Right renal cortex interstitium (tissue), 3 donors: ENCODE measurements at places on chromosomes 6 and 20.

DNA sequence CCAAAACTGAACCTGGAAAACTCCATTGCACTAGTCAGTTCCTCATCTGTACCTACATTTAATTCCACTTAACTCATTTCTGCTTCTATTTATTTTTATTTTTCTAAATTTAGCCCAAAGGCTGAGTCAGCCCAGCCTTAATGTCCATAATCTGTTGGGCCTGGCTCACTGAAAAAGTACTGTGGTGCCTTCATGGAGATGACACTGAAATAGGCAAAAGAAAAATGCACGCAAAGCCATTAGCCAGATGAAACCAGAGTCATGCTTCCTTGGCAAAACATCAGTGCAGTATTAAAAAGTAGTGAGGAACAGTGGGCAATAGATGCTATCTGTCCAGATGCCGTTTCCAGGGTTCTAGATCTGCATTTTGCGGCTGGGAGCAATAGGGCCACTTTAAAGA lies 14.7 kb upstream of the PLCB4 start:
- no peak for DNase-seq

DNA sequence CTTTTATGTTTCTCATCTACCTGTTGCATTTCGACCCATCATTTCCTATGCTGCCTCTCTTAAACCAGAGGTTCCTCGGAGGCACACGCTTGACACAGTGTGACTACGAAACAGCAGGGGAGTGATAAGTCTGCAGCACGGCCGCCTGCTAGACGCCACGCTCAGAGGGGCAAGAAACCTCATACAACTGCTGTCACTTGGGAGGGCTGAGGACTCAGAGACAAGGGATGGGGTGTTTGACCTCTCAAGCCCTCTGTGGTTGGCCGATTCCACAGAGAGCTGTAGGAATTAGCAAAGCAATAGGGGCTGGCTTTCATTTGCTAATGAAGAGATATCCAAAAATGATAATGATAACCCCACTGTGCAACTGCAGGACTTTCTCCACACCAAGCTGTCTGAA lies 372.5 kb downstream of the ZFAND3 start:
- no peak for DNase-seq

DNA sequence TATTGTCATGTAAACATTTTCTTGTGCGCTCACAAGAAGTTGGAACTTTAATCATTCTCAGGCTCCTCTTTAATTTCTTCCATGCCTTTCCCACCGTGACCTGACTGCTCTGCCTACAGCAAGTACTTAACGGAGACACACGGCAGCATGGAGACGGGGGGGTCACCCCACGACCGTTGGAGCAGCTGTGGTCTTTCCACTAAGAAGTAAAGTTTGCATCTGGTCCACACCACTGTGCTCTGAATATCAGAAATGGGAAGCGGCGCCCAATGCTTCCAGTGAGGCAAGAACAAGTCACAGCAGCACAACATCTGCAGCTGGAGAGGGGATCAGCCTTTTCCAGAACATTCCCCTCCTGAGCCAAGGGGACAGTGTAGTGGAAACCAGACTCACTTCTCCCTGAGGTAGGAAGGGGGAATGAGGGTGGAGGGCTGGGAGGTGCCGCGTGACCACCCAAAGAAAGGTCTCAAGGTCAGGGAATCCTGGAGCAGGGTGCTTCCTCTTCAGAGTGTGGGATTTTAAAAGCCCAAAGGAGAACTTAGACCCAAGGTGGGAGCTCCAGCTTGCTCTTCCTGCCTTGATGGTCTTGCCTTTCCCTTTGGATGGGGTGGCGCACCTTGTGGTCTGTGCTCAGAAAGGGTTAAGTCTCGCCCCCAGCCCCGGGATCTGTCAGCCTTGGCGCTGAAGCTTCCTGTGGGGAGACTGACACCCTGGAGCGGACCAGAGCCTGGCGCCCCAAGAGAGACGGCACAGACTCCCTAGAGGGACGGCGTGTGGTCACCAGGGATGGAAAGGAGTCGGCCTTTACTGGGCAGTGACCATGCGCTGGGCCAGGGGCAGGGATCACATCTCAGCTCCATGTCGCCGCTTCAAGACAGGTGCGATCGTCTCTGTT lies 25.6 kb upstream of the SMOC2 start:
- no peak for DNase-seq

GRCh38 chr20:51400051-51400926 lies 142.2 kb downstream of the NFATC2 start:
- no peak for DNase-seq

GRCh38 chr6:118186672-118187567 lies 279.9 kb downstream of the SLC35F1 start:
- DNase-seq = no peak

DNA sequence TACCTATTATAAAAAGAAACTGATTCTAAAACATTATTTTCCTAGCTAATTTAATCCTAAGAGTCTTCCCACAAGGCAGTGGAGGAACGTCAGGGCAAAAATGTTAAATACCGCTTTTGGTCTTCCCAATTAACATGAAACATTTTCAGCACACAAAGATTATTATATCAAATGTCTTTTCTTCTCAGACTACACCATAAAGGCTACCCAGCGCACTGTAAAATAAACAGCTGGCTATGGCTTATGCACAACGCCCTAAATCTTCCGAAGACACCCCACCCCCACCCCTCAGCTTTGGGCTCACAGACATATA lies 1.0 kb downstream of the NUDT3 start:
- peak; percentile 25 for DNase-seq

GRCh38 chr6:44701637-44702101 lies 314.2 kb downstream of the CDC5L start:
- DNase-seq = no peak

DNA sequence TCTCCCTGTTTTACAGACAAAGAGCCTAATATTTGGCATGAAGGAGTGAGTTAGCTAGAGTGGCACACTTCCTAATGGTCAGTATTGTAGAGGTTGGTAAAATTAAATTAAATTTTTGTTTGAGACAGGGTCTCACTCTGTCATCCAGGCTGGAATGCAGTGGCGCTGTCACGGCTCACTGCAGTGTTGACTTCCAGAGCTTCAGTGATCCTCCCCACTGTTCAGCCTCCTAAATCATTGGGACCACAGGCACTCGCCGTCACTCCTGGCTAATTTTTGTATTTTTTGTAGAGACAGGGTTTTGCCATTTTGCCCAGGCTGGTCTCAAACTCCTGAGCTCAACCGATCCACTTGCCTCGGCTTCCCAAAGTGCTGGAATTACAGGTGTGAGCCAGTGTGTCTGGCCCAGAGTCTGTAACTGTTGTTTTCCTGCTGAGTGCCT lies 70.9 kb downstream of the SCAND1 start:
- no peak for DNase-seq

- no peak for DNase-seq
Observed at GRCh38 chr6:141990840-141991239, 141.9 kb upstream of the GJE1 start.

GRCh38 chr20:12061466-12061865 lies 143.8 kb downstream of the BTBD3 start:
- DNase-seq = no peak

DNA sequence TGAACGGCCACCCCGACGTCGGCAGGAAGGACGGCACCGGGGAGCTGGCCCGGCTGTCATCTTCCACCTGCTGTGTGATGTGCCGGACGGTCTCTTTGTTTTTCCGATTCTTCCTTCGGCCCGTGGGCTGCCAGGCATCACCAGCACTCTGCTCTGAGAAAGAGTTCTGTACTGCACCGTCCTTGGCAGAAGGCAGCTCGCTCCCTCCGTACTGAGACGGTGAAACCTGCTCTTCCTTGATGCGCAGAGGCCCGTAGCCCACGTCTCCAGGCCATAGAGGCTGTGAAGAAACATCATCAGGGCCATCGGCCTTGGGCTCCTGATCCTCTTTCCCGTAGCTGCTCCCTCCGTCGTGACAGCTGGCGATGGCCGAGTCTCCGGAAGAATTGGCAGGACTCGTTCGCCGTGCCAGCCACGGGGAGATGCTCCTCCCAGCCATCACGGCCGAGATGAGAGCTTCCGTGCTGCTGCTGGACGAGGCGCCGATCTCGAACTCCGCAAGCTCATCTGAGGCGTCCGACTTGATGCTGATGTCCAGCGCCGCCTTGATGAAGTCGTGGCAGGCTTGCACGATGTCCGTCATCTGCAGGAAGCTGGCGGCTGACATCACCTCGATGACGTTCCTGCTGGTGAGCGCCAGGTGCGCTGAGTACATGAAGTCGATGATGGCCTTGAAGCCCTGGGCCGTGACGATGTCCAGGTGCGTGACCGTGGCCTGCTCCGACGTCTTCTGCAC lies 41.1 kb downstream of the ZBTB46 start:
- no peak for DNase-seq

- no peak for DNase-seq
Observed at GRCh38 chr20:17533396-17533795, 2.2 kb upstream of the BFSP1 start.

DNA sequence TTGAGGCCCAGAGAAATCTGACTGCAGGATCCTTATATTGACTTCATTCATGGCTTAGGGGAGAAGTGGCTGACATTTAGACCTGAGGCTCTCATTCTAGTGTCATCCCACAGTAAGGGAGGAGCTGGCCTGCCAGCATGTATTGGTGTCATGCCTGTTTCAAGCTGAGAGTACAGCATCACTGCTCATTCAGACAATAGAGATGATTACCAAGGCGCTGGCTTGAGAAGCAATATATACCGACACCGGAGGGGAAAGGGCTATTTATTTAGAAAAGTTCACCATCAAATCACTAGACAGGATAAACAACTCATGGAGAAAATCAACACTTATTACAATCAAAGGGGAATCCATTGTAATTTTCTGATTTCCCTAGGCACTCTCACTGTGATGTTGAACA lies 84.4 kb upstream of the HDAC2 start:
- DNase-seq = no peak

DNA sequence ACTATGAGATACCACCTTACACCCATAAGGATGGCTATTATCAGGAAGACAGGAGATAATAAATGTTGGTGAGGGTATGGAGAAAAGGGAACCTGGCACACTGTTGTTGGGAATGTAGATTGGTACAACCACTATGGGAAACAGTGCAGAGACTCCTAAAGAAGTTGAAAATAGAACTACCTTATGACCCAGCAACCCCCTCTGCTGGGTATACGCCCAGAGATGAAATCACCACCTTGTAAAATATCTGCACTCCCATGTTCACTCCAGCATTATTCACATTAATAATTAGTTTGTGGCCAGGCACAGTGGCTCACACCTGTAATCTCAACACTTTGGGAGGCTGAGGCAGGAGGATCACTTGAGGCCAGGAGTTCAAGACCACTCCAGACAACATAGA lies 26.8 kb downstream of the ZBTB9 start:
- no peak for DNase-seq

GRCh38 chr20:17650301-17651128 lies 31.5 kb downstream of the RRBP1 start:
- no peak for DNase-seq

DNA sequence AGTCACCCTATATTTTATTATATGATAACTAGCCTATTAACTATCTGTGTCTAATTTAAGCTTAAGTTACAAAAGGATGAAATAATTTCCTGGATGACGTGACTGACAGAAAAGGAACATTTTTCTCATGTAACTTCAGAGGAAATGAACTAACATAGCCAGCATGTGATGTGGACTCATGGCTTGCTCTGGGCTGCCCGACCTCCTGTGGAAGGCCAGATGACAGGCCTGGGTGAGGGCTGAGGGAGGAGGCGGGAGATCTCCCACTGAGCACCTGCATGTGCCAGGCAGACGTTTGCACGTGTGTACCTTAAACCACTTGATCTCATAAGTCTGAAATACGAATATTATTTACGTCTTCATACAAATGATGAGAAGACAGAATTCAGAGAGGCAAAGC lies 321.1 kb downstream of the SYNE1 start:
- no peak for DNase-seq

DNA sequence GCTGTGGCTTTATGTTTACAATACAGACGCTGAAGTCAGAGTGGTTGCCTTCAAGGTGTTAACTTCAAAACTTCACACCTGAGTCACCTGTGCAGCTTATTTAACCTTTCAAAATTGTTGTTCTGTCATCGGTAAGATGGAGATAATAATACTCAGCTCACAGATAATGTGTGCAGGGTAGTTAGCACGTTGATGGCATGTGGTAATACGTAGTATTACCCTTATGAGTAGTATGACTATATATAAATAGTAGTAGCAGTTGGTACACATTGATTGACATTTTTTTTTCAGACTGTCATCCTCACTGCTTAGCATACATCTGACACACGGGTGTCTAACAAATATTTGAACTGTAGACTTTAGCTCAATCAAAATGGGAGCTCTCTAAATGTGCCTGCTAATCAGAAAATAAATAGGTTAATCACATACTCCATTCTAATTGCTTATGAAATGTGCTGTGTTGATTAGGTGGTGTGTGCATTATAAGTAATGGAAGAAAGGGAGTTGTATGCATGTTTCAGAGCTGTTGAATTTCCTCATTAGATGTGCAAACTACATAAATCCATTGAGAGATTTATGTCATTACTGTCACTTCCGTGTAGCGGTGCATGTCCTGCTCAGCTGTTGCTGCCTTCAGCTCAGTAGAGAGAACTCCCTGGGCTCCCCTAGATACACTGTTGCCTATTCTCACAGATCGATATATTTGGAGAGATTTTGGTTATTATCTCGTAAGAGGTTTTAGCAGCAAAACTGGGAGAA lies 11.2 kb upstream of the MROH8 start:
- no peak for DNase-seq

DNA sequence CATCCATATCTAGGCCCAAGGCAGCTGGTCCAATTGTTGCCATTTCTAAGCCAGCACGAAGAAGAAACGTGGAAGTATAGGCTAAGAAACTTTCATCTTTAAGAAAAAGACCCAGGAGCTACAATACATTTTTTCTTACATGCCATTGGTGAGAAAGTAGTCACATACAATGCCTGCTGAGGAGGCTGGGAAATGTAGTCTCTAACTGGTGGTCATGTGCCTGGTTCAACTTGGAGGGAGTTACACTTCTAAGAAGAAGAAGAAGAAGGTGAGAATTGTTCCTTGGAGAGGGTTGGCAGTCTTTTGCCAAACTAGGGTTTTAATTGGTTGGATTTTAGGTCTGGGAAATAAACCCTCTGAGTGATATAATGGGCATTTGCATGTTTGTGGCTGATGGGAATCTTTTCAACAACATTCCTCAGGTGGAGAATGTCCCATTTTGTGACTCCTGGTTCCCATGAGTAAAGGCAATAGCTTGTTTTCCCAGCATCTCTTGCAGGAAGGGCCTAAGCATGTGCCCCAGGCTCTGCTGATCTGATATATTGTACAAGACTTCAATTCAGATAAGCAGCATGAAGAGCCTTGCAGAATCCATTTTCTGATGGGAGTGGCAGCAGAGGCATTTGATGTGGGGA lies 47.0 kb upstream of the PREP start:
- no peak for DNase-seq

- no peak for DNase-seq
Observed at GRCh38 chr6:11711003-11711983, 67.3 kb downstream of the ADTRP start.
